ENCODE measurements at places on chromosomes 7 and 10. TPM values are rescaled to one million over a fixed set of nuclear protein-coding genes. Genes with fewer than 3 reads are reported as not detected.

Gene WBP1L
- 40.9 TPM for polyA plus RNA-seq

- DNase-seq: no peak
These were observed 11.5 kb downstream of the AKR1B1 start for GRCh38 chr7:134447383-134447782.

DNA sequence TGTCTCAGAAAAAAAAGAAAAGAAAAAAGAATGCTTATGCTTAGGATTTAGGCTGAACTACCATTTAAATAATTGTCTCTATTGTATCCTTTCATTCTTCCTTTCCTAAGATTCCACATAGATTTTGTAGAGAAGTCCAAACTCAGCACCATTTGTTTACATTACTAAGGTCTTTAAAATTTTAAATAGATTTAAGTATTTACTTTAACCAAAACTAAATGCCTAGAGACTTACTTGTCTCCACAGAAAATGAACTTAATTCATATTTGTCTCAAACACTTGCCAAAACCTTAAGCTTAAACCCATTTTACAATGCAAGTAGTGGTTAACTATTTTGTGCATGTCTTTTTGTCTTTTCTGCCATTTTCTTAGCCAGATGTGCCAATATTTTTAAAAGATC is 54.1 kb upstream of the ABI1 start:
- DNase-seq: no peak

DNA sequence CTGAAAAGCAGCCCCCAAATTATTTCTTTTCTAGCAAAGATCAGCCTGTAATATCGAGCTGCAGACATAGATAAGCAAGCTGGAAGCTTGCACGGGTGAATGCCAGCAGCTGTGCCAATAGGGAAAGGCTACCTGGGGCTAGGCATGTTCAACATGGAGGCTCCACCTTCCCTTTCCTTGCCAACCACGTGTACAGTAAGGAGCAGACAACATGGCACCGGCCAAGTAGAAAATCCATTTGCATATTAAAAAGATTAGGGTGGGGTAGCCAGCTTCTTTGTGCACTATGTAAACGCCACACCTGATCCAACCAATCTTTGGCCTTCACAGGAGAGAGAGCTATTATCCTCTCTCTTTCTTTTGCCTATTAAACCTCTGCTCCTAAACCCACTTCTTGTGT is 56.7 kb upstream of the SEPHS1 start:
- no peak for DNase-seq

GRCh38 chr7:35036361-35037171 is 719 bp downstream of the DPY19L1 start:
- DNase-seq: no peak
